ENCODE measurements at places on chromosomes 16 and 17.
A peak's percentile ranks its signal among the peaks of the same experiment; 100 is the strongest.

GRCh38 chr17:80110927-80111701 is 9.7 kb downstream of the GAA start:
- DNase-seq, result no peak

- no peak for DNase-seq
Observed at GRCh38 chr17:72270273-72270924, 149.6 kb downstream of the SOX9 start.

GRCh38 chr16:51112323-51112722 is 38.7 kb downstream of the SALL1 start:
- no peak for DNase-seq

GRCh38 chr16:78705694-78706093 is 606.2 kb downstream of the WWOX start:
- DNase-seq, result no peak

- DNase-seq, result peak; percentile 26
Observed at GRCh38 chr17:37506678-37507077, 17.0 kb downstream of the DUSP14 start.

- no peak for DNase-seq
Observed at GRCh38 chr16:66422366-66422765, 4.7 kb upstream of the BEAN1 start.
